CD4-positive, alpha-beta T cell treated with Interleukin-17A for 4 hours (primary cell): ENCODE measurements at places on chromosomes 6 and 20.

- no peak for DNase-seq
Measured at GRCh38 chr20:35511814-35512420, 17.5 kb downstream of the C20orf173 start.

DNA sequence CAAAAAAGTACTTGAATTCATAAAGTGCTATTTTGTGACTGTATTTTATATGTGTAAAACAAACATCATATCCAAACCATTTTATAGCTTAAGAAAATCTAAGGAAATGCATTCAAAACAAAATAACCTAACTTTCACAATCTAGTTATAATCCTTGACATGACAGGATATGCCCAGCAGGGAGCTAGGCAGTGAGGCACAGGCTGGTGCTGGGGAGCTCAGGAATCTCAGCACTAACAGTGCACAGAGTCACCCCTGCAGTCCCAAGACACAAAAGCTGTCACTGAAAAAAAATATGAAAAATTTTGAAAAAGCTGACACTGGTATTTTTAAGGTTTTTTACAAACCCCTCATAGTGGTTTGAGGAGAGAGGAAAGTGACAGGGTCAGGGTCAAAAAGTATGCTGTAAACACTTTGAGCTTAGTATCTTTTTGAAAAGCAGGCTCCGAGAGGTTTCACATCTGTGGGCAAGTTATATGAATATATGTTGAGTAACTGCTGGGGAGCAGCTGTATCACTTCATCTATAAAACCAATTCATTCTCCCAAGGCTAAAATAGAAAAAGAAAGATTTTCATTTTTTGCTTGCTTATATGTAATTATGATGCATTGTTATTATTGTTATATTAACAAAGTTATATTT is 24.1 kb downstream of the LGSN start:
- DNase-seq: no peak

GRCh38 chr20:57842720-57843119 is 132.9 kb upstream of the PMEPA1 start:
- no peak for DNase-seq

DNA sequence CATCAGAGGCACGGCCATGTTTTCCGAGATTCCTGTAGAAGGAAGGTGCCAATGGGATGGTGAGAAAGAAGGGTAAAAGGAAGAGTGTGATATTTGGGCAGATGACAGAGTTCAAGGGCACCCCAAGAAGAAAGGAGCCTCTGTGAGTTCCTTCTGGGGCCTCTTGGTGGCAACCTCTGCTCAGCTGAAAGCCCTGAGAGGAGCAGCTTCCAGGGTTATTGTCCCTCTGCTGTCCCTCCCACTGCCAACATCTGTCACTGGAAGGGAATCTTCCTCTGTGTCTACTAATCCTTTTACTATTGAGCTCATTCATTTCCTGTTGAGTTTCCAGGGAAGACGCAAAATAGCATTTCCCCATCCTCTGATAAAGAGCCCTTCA is 40.0 kb upstream of the KCNK16 start:
- no peak for DNase-seq

DNA sequence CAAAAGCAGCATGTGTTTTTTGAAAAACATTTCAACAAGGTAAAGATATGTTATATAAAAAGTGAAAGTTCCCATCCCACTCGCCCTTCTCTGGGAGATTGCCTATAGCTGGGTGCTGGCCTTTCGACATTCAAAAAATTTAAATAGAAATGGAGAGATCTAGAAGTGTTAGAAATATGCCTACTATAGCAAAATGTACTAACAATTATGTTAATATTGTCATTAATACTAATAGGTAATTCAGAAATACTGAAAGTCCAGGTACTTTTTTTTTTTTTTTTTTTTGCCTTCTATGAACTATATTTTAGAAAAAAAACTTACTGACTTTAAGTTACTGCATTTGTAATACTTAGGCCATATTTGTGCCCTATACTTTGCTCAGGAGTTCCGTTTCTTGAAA is 87.1 kb downstream of the SESN1 start:
- DNase-seq: no peak

- DNase-seq: peak; percentile 73
Measured at GRCh38 chr6:41546475-41546865, 289 bp downstream of the FOXP4 start.

DNA sequence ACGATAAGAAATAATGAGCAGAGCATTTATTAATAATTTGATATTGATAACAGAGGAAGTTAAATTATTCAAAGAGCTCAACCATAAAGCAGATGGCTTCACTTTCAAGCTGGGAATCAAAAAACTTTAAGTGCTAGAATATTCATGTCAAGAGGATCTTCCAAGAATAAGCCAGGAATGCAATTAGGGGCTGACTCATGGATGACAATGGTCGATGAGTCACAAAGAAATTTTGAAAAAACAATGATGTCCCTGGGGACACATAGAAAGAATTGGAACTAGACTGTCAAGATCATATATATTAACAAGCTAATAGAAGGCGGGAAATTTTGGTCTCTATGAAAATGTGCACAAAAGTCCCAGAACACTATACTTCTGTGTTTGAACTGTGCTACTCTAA is 304.1 kb downstream of the LAMA2 start:
- no peak for DNase-seq

GRCh38 chr20:17457588-17458190 is 73.5 kb downstream of the BFSP1 start:
- DNase-seq: no peak

DNA sequence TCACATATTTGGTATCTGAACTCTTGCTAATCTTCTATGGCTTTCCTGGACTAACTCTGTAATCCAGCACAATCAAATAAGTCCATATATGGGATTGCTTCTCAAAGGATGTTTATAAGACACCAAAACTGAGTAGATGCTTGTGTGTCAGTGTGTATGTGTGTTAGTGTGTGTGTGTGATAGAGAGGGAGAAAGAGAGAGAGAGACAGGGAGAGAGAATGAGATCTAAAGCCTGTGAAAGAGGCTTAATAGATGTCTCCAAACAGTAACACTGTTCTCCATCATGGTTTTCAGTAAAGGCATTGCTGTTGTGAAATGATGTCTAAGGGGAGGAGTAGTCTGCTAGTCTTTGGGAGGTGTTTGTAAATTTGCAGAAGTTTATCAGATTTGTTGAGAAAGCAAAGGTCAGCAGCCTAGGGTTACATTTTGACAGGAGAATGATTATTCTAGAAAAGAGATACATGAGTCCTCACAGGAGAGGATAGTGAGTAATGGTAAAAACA is 73.9 kb upstream of the MLIP start:
- no peak for DNase-seq

DNA sequence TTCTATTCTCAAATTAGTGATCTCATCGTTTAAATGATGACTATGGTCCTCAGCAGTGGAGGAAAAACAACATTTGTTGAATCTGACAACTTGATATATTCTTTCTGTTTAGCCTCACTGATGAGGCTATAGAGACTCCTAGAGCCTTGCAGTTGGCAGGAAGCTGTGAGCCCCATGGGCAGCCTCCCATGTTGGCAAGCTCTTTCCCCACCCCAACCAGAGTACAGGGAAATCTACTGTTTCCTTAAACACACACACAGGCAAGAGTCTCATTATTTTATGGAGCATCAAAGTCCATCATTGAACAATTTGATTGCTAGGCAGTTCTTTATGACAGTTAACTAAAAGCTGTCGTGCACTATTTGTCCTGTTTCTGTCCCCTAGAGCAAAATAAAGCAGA is 498.2 kb upstream of the CITED2 start:
- DNase-seq: no peak

DNA sequence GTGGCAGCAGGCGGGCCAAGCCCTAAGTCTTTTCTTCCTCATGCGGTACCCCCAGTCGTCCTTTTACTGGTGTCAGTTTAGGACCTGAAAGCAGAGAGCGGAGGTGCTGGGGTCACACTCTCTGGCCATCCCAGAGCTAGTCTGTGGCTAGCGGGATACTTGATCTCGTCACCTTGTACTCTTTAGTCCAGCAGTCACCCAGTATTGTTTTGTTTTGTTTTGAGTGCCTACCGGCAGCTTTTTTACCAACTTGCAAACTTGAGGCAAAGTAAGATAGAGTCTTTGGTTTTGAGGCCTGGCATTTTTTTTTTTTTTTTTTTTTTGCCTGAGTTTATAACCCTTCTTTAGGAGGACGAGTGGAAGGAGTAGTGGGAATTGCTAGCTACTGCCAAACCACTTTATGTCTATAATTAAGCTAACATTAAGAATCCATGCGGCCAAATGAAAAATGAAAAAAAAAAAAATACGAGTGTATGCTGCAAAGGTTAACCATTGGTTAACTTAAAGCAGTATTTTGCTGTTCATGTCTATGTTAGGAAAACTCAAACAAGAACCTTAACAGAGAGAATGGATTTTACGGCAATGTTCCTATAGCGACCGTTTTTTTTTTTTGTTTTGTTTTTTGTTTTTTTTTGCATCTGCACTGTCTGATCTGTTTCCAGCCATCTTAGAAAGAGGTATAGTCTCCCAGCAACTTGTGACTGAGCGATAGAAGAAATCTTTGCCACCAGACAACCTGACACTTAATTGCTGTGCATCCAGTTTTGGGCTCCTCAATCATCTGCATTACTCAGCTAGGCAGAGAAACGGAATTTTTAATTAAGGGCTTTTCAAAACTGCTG is 56.9 kb downstream of the FAM217A start:
- DNase-seq: no peak

DNA sequence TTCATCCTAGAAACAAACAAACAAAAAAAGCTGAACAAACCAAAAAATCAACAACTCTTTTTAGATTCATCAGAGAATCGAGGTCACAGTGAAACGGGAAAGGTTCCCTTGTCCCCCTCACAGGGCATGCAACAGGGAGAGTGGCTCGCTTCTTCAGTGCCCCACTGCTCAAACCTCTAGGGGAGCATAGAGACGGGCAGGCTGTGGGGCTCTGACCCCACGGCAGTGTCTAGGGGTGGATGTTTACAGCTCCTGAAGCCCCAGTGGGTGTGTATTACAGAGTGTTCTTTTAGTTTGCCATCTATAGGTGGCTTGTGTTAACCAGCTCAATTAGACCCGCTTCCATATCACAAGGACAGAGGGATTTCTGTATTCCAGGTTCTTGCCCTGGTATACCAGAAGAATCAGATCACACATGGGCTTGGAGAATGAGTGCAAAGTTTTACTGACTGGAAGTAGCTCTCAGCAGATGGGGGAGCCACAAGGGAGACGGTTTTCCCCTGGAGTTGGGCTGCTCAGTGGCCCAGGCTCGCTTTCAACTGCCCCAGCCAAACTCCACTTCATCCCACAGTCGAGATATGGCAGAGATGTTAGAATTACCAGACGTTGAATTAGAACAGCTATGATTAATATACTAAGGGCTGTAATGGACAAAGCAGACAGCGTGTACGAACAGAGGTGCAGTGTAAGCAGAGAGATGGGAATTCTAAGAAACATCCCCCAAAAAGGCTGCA is 192.6 kb upstream of the CST7 start:
- DNase-seq: no peak

DNA sequence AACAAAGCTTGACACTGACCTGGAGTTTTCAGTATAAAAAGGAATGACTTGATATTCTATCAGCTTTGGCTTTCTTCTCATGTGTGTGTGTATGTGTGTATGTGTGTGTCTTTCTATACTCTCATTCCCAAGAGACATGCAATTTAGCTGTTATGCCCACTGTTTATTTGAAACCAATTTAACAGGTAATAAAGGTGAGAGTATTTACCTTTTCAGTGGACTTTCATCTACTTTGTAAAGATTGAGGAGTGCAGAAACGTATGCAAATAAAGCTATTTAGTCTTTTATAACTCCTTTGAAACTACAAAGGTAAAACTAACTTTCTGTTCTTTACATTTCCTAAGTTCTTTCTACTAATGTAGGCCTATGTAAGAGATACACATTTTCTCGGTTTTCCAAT is 103.5 kb upstream of the HS3ST5 start:
- DNase-seq: no peak

DNA sequence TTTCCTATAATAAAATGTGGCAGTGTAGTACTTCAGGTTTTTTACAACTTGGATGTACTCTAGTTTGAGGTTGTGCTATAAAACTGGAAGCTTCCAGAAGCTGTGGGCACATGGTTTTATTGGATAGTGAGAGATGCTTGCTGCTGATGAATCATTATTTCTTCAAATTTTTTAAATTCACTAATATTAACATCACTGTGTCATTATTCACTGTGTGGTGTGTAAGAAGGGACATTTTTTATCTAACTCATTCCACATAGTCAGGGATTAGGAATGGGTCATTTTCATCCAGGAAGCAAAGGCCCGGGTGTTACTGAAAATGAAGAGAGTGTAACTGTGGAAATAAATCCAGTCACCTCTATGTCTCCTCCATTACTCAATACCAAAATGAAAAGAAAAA is 421.0 kb downstream of the TENT5A start:
- no peak for DNase-seq

DNA sequence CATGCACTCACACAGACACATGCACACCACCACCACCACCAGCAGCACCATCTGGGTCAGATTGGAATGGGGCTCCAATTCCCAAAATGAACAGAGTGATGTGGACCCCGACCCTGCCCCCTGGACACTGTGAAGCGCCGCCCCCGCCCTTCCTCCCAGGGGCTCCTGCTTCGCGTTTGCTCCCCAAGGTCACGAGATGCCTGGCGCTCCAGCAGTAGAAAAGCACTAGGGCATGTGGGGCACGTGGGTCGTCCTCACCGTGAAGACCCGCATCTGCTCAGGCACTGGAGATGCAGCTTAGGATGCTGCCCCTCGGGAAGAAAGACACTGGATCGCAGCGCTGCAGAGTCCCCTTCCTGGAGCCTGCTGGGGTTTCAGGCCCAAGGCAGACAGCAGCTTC is 184.0 kb downstream of the SMOC2 start:
- no peak for DNase-seq

- no peak for DNase-seq
Measured at GRCh38 chr6:160162030-160162566, 40.5 kb downstream of the SLC22A1 start.

DNA sequence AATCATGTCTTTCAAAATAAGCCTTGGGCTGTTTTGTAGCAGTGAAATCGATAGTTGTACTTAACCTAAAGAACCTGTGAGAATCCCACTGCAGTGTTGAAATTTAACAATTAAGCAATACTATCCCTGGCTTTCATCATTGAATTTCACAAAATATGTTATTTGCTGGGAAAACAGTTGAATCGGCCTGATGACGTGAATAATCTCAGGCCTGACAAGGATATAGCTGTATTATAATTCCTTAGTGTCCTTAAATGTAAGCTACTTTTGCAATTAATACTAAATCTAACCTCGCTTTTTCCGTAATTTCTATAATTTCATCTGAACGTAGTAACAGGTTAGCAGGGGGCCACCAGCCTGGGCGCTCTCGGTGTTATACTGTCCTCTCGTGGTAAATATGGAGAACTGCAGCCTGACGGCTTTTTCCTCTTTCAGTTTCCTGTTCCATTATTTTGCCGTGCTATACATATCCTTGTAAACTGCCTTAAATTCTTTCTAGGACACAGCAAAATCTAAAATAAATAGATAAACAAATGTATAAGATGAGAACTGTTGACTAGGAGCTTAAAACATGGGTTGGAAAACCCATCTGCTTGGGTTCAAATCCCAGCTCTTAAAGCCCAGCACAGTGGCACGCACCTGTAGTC is 24.0 kb downstream of the MTFR2 start:
- peak; percentile 66 for DNase-seq

- DNase-seq: no peak
Measured at GRCh38 chr6:57048577-57048976, 2.1 kb downstream of the KIAA1586 start.
